ENCODE measurements at places on chromosomes 13 and 19.
A peak's percentile ranks its signal among the peaks of the same experiment; 100 is the strongest.

DNA sequence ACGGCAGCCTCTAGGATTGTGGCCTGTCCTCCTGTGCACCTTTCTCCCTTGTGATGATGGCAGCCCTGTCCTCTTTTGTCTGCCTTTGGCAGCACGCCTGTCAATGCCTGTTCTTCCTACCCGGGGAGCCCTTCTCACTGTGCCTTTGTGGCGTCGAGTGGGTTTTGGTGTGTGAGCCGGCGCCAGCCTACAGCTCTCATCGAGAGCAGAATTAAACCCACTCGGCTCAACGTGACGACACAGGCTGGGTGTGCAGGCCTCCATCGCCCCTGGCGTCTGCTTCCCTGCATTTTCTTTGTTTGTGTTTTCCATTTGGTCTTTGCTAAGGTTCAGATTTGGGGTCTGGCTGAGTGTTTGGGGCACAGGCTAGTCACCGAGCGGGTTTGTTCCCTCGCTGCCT, 34.4 kb downstream of the AP1M1 start:
- no peak for DNase-seq

DNA sequence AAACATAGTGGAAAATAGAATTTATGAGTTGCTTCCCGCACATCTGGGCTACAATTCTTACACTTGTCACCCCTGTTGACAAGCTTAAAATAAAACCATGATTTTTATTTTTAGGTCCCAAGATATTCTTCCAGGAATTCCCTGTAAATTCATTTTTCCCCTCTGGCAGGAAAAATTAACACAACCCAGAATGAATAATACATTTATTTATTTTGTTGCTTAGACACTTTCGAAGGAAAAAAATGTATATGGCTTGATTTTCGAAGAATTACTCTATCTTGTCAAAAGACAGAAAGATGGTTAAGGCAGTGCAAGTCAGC, 74.4 kb downstream of the LHFPL6 start:
- peak; percentile 29 for DNase-seq

- DNase-seq = no peak
Measured at GRCh38 chr13:93859716-93860115, 619.8 kb downstream of the DCT start.

DNA sequence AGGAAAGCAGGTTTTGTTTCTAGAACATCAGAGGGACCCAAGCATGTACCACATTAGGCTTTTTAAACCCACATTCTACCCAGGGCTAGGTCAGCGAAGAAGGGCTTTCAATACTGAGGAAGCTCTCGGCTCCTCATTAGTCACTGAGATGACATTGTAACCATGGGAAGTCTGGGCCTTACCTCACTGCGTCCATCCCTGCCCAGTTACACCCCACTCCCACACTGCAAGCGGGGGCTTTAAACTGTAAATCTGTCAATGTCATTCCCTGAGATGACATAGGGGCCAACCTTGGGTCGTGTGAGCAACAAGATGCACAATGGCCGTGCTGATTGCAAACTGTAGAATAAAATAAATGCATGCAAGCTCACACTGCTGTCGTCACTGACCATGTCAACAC, 21.7 kb upstream of the TFDP1 start:
- DNase-seq = no peak
